Left renal pelvis (tissue), 4 donors: ENCODE measurements at places on chromosomes 16 and 17. TPM values are rescaled to one million over a fixed set of nuclear protein-coding genes. Genes with fewer than 3 reads are reported as not detected.

- no peak for DNase-seq
Observed at GRCh38 chr16:6209355-6209930, 1111.8 kb upstream of the EEF2KMT start.

DNA sequence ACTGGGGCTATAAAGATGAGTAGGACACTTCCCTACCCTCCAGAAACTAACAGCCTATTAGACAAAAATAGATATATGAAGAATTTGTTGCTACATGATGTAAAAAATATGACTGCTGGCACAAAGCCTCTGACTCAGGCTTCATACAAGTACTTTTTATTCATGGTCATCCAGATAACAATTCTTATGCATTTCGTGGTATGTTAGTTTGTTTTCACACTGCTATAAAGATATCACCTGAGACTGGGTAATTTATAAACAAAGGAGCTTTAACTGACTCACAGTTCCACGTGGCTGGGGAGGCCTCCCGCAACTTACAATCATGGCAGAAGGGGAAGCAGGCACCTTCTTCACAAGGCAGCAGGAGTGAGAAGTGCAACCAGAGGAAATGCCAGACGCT, 112.5 kb upstream of the HLF start:
- no peak for DNase-seq

DNA sequence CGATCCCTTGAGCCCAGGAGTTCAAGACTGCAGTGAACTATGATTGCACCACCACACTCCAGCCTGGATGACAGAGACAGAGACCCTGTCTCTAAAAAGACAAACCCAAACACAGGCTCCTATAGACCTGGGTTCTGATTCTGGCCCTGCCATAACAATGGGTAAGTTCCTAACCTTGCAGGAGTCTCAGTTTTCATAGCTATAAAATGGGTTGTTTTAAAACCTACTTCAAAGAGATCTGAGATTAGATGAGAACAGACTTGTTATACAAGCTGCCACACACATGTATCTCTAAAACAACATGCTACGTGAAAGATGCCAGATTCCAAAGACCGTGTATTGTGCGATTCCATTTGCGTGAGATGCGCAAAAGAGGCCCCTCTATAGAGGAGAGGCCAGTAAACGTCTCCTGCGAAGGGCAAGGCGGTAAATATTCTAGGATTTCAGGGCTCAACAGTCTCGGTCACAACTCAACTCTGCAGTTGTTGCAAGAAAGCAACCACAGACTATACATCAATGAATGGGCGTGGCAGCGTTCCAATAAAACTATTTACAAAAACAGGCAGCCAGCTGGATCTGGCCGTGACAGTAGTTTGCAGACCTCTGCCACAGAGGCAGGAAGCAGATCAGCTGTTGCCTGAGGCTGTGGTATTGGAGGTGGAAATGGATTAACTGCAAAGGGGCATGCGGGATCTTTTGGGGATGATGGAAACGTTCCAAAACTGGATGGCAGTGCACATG, 5.9 kb downstream of the CORO7 start:
- DNase-seq: peak; percentile 65

EPOP gene
- polyA plus RNA-seq: 1.6 TPM

GRCh38 chr16:55146966-55147365, 177.0 kb upstream of the IRX6 start:
- DNase-seq: no peak

HAS3 gene
- 1.2 TPM for polyA plus RNA-seq

DNA sequence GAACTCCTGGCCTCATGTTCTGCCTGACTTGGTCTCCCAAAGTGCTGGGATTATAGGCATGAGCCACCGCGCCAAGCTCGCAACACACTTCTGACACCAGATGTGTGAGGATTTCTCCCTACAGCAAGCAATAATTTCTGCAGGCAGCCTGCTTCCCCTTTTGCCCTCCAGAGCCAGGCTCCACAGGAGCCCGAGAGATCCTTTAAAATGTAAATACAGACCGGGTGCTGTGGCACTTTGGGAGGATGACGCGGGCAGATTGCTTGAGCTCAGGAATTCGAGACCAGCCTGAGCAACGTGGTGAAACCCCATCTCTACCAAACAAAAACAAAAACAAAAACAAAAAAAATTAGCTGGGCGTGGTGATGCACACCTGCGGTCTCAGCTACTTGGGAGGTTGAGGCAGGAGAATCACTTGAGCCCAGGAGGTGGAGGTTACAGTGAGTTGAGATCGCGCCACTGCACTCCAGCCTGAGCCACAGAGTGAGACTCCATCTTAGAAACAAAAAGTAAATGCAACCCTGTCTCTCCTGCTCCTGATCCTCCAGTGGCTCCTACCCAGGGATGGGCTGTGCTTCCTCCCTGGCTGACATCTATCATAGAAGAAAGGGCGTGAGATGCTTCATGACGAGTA, 14.7 kb downstream of the C16orf96 start:
- no peak for DNase-seq

GRCh38 chr16:7805686-7806396, 473.2 kb downstream of the RBFOX1 start:
- DNase-seq: no peak

DNA sequence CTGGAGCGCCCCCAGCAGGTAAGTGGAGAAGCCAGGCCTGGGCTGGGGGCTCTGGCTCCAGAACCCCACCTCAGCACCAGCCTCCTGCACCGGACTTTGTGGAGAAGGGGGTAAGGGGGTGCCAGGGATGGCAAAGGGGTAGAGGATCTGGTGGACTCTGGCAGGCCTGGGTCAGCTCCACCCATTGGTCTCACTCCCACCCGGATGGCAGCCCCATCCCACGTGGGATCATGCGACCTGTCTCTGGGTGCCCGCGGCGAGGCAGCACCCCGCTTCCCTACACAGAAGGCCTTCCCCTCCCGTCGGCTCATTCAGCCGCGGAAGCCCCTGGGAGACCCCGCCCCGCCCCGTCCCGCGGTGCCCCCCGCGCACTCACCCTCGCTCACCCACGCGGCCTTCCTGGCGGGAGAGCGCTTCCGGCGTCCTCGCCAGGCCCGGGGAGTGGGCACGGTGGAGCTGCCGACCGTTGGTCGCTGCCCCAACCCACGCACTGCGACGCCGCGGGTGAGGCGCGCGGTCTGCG, 498 bp upstream of the PLEKHG4 start:
- DNase-seq: no peak

ITGA2B gene
- polyA plus RNA-seq: 10.0 TPM

ZSCAN32 gene
- polyA plus RNA-seq: 19.0 TPM

GRCh38 chr17:28747051-28747691, 3.4 kb downstream of the TRAF4 start:
- no peak for DNase-seq

GRCh38 chr17:15406081-15406480, 61.3 kb downstream of the CDRT4 start:
- DNase-seq: no peak
